Colonic mucosa (tissue), 4 donors: ENCODE measurements at places on chromosomes 4 and X. TPM values are rescaled to one million over a fixed set of nuclear protein-coding genes. Genes with fewer than 3 reads are reported as not detected.

GRK4 gene
- total RNA-seq, result 1.7 TPM

GAGE1 gene
- total RNA-seq, result not detected

SMIM31 gene
- total RNA-seq, result 21.0 TPM

CLGN gene
- total RNA-seq, result 0.25 TPM

SPANXB1 gene
- not detected for total RNA-seq

MID1IP1 gene
- total RNA-seq, result 60.9 TPM

CYTL1 gene
- total RNA-seq, result not detected

TDO2 gene
- 0.27 TPM for total RNA-seq
